ENCODE measurements at places on chromosomes 5 and 9.

DNA sequence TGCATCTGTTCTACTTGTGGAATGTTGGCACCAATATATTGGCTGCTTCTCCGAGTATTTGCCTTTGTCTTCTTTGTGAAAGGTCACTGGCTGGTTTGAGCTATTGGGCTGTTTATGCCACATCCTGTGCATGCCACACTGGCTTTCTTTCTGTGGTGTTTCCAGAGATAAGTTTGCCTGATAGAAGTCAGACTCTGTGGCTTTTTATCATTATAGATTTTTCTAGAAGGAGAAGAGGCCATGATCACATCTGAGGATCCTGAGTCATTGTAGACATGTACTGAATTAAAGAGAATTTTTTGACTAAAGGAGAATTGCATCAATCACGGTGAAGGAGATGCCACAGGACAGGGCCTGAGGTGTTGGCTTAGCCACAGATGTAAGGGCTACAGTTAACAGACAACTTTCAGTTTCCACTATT lies 26.5 kb upstream of the CDKN2B start:
- DNase-seq = no peak

DNA sequence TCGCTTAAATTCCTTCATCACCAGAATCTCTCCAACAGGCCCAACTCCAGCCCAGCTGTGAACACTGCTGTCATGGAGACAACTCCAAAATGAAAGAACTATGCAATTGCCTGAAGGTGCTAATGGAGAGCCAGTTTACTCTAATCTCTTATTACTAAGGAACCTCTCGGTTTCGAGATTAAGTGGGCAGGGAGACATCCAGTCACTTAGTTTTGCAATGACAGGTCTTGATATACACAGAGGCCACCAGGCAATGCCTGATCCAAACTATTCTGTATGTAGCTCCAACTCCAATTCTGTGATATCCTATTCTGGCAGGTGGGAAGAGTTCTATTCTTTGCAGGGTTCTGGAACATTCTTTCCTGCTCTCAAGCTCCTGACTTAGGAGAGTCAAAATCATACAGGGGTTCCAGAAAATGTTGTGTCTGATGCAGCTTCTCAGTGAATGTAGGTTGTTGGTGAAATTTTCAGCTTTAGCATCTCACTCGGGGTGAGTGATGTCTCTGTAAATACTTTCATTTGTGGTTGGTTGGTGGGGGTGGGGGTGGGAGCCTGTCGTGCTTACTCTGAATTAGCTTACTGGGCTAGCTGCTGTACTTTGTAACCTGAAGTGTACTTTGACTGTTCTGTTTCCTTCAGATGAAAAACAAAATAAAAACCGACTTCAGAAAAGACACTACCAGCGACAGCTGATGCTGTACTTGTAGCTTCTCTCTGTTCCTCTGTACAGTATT lies 170.9 kb downstream of the PALM2AKAP2 start:
- no peak for DNase-seq

DNA sequence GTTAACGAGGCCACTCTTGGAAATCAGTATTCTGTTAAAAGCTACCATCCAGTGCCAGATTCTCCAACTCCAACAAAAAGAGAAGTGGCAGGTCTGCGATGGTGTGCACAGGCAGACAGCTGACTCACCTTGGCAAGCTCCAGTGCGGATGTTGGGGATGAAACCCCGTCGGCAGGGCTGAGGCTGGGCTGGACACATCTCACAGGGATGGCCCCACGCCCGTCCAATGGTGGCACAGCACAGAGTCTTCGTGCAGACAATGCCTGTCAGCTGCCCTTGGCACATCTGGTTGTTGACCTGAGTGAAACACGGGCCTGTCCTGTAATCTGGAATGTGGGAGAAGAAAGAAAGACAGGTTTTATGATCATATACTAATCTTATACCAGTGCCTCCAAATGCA lies 73.4 kb downstream of the FBN2 start:
- DNase-seq = no peak

DNA sequence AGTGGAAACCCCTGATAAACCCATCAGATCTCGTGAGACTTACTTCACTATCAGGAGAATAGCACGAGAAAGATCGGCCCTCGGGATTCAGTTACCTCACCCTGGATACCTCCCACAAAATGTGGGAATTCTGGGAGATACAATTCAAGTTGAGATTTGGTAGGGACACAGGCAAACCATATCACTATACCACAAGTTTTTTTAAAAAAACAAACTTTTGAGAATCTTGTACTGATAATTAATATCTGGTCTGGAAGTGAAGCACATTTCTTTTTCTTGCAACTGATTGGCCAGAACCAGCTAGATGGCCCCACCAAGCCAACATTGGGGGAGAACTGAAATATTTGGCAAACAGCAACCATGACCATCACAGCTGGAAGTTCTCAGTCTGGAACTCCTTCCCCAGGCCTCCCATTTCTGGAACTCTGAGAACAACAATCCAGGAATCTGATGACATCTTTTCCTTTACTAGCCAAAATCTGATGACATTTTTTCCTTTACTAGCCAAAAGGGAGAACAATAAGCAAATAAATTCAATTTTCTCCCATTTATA lies 51.8 kb upstream of the CDKN2B start:
- DNase-seq = no peak
